ENCODE measurements at places on chromosomes 11 and 22.

- DNase-seq = no peak
Observed at GRCh38 chr11:65493367-65494176, 5.3 kb upstream of the MALAT1 start.

DNA sequence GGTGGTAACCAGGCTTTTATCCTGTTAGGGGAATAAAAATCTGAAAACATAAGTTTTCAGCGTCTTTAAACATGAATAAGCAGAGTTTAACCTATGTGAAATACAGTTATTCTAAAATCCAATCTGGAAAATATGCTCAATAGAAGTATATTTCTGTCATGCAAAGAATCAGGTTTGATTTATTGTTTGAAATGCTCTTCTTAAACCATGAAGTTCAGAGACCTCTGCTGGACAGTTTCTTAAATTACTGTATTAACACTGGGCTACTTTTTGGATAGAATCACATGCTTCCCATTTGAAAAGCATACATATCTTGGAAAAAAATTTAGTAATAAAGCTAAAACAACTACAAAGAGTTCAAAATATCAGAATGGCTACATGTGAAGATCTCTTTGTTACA, 25.4 kb downstream of the APIP start:
- DNase-seq = peak; percentile 9

GRCh38 chr22:39170825-39171622, 18.5 kb upstream of the CBX7 start:
- peak; percentile 82 for DNase-seq

GRCh38 chr22:33848251-33848650, 72.0 kb downstream of the LARGE1 start:
- no peak for DNase-seq

- DNase-seq = no peak
Observed at GRCh38 chr11:86704710-86705109, 32.3 kb upstream of the ME3 start.

GRCh38 chr11:129610545-129610944, 205.1 kb upstream of the TMEM45B start:
- no peak for DNase-seq

DNA sequence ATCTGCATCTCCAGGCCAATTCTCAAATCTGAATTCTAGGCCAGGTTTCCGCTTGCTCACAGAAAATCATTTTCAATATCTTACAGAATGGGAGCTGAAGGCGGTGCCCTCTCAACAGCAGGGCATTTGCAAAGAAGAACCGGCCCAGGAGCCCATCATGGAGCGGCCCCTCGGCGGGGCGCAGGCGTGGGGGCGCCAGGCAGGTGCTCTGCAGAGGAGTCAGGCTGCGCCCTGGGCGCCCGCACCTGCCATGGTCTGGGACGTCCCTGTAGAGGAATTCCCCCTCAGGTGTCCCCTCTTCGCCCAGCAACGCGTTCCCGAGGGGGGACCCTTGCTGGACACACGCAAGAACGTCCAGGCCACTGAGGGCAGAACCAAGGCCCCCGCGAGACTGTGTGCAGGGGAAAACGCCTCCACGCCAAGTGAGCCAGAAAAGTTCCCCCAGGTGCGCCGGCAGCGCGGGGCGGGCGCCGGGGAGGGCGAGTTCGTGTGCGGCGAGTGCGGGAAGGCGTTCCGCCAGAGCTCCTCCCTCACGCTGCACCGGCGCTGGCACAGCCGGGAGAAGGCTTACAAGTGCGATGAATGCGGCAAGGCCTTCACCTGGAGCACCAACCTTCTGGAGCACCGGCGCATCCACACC, 11.5 kb downstream of the ZNF74 start:
- DNase-seq = no peak

GRCh38 chr11:81673001-81673400, 1060.7 kb downstream of the FAM181B start:
- no peak for DNase-seq

GRCh38 chr11:92253945-92254344, 29.3 kb downstream of the FAT3 start:
- no peak for DNase-seq

DNA sequence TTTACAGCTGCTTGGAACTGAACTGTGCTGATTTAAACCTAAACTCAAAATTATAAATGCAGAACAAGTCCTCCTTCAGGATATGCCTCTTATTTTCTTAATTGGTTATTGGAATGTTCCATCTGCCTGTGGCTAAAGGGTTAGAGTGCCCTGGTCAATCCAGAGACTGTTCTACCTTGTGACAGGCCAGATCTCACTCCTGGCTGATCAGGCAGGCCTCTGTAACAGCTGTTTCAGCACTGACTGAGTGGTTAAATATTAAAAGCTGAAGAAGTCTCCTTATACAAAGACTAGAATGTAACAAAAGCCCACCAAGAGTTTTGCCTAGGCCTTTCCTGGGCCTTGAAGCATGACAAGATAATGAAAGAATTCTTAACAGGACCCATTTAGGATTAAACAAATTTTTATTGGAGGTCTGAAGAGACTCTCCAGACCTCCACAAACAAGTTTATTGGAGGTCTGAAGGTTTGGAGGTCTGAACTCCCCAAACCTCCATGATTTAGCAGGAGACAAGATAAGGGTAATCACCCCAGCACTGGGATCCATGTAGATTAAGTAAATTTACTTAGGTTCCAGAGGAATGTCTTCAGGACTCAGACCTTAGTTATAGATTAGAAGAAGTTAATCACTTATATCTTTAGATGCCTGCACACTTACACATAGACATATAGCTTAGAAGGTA, 35.8 kb downstream of the TMPRSS5 start:
- no peak for DNase-seq

DNA sequence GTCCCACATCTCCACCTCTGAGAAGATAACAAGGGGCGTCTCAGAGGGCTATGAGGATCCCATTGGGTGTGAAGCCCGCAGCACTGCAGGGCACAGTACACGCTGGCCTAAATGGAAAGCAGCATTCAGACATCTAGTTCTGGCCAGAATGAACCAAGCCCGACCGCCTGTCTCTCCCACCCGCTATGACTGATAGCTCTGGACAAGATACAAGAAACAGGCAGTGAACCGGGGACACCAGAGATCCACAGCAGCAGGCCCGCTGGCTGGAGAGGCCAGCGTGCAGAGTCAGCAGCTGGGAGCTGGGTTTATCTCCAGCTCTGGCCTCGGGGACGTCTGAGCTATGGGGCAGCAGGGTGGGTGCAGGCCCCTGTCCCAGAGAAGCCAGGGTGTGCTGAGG, 9.6 kb downstream of the CERK start:
- no peak for DNase-seq

GRCh38 chr11:35536470-35536869, 11.1 kb upstream of the PAMR1 start:
- no peak for DNase-seq

GRCh38 chr11:100680070-100680469, 7.0 kb upstream of the ARHGAP42 start:
- no peak for DNase-seq

- no peak for DNase-seq
Observed at GRCh38 chr11:96736601-96737000, 346.8 kb downstream of the JRKL start.

DNA sequence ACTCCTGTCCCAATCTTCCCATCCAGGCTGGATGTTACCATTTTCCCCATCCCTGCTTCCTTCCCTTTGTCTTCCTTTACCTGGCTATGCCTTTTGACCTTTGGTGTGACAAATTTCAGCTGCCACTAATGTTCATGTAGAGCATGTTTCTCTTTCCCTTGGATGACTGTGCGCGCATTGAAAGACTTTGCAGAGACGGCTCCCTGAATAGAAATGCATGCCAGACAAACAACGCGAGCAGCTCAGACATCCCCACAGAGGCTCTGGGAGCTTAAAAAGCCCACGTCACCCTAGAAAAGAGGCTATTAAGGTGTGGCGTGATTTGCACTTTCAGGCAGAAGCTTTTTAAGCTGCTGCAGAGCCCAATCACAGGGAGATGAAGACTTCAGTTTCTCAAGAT, 202.0 kb downstream of the NTM start:
- no peak for DNase-seq

DNA sequence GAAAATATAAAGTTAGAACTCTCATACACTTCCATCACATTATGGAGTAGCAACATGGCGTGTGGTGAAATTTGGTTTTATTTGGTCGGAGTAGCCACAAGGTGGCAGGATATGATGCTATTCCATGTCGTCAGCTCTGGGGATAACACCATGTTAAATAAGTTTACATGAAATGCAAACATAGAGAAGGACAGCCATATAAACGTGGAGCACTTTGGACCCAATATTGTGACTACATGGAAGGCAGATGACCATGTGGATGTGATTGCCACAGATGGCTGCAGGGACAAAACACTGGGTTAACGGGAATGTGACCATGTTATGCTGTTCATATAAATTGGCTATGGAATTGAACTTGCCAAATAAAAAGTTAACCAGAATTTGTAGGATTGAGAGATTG, 21.0 kb downstream of the OR5M11 start:
- no peak for DNase-seq

GRCh38 chr22:37913233-37913721, 7.2 kb downstream of the MICALL1 start:
- DNase-seq = no peak

DNA sequence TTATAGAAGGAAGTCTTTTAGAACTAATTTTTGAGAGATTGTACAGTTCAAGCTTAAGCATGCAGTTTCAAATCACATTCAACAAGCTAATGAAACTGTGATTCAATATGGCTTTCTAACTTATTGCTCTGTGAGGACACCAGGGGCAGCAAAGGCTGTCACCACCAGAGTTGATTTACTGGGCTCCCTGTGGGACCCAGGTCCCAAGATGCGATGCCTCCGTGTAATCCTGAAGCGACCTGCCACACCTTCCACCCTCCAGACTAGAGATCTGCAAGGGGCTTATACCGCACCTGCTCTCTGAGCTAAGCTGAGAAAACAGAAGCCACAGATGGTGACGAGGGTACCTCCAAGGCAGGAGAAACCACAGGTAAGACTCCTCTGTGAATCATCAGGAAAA, 918 bp upstream of the OR51Q1 start:
- DNase-seq = no peak

- DNase-seq = no peak
Observed at GRCh38 chr11:76609736-76610370, 60.7 kb downstream of the LRRC32 start.

DNA sequence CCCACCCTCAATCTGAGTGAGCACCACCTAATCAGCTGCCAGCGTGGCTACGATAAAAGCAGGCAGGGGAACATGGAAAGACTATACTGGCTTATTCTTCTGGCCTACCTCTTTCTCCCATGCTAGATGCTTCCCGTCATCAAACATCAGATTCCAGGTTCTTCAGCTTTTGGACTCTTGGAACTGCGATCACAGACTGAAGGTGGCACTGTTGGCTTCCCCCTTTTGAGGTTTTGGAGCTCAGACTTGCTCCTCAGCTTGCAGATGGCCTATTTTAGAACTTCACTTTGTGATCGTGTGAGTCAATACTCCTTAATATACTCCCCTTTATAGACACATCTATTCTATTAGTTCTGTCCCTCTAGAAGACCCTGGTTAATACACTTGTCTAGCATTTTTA, 543.7 kb upstream of the RAG2 start:
- DNase-seq = no peak

GRCh38 chr11:76234416-76235232, 28.3 kb upstream of the WNT11 start:
- no peak for DNase-seq

DNA sequence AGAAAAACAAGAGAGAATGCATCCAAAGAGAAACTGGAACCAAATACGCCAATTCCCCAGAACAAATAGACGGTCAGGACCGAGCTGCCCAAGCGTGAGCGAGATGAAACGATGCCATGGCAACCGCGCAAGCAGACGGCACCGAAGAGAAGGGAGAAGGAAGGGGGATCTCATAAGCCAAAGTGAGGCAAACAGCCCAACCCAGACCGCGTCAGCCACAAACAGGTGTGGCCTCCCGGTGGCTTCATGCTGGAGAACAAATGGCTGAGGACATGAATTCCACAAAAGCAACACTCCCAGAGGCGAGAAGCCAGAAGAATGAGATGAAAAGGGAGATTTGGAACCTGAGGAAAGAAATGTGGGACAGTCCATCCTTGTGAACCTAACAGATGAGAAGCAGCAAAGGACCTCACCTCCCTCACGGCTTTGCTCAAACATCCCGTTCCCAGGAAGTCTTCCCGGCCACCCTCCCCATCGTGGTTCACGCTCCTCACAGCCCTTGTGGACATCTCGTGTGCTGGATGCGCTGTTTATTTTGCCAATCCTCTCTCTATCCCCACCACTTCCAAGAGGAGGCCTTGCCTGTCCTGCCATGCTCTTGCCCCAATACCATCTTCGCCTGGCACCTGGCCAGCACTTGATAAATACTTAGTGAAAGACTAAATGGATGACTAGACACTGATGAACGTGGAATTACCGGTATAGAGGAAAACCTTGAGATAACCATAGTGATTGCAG, 89.1 kb upstream of the RTL6 start:
- no peak for DNase-seq

DNA sequence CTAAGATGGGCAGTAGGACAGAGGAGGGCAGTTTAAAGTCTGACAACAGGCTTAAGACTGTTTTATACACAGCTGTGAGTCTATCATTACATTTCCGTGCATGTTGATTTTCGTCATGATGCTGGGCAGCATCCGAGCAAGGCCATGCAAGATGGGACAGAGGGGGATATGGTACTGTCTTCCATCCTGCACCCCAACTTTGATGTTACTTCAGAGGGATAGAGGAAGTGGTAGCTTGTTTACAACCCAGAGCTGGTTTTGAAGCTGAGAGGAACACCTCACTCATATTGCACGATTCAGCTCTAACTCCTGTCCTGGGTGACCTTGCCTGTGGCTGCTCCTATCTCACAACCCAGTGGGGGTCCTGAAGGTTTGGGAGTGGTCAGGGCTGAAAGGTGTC, 3.0 kb upstream of the SORL1 start:
- DNase-seq = no peak

DNA sequence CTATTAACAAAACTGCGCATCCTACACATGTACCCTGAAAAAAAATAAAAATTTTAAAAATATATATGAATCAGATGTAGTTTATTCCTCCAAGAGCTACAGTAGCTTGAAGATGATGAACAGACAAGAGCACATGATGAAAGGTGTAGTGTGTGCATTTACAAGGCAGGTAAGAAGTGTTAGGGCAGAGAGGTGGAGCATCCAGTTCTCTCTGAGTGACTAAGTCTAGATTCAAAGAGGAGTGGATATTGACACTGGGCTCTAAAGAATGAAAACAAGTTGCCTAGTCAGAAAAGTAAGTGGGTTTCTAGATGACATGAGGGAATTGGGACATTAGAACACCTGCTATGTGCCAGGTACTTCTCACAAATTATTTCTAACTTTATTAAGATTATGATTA, 76.0 kb upstream of the CARD18 start:
- DNase-seq = no peak

Data from naive thymus-derived CD4-positive, alpha-beta T cell (primary cell).